ENCODE measurements at places on chromosomes 13 and 19. TPM values are rescaled to one million over a fixed set of nuclear protein-coding genes. Genes with fewer than 3 reads are reported as not detected.
A peak's percentile ranks its signal among the peaks of the same experiment; 100 is the strongest.

Gene TTC9B
- not detected for total RNA-seq

Gene NKG7
- total RNA-seq: not detected

Gene GPC5
- total RNA-seq: 0.36 TPM

Gene CIRBP
- 300 TPM for total RNA-seq

Gene CLASRP
- total RNA-seq: 17.1 TPM

Gene LACC1
- 21.5 TPM for total RNA-seq

Gene CEACAM1
- total RNA-seq: not detected

DNA sequence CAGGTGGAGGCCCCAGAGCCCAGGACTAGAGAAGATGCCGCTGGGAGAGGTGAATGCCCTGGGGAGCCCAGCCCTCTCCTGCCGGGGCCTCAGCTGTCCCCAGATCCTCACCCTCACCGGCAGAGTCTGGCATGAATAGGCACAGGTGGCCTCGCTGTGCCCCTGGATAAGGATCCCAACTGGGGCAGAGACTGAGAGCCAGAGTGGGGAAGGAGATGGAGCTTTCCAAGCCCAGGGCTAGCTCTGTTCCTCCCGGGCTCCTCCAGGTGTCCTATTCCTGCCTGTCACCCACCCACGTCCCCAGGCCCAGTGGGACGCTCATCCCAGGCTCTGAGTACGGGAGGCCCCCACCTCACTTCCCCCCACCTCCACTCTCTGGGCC, 16.5 kb downstream of the PRR36 start:
- peak; percentile 78 for DNase-seq

DNA sequence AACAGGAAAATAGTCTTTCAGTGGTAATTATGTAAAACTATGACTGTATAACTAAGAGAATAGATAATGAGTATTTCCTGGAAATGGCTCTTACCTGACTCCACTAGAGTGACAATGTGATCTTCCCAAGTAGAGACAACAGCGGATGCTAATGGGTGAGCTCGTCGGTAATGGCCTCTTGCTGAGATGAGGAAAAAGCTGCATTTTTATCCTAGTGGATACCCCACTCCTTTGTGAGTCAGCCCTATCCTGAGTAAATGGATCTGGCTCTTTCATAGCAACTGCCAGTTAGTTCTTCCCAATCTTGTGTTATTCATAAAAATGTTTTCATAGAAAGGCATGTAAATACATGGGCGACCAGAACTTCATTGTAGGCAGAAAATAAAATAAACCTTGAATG, 299.5 kb downstream of the NALCN start:
- DNase-seq: no peak

- DNase-seq: no peak
These were observed 160.4 kb downstream of the PCDH20 start for GRCh38 chr13:61255040-61255796.

DNA sequence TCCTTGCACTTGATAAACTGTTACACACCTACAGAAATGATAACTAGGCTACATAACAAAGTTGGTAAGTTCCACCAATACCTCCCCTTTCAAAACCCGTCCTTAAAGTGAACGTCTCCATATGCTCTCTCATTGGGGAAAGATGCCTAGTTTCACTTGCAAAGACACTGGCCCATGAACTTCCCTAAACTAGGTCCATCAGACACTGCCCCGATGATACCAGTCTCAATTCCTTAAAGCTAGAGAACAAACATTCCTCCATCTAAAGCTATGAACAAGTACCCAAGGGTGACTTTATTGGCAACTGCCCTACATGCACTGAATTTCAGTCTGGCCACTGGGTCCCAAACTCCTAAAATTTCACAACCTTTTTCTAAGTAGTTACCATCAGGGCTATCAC, 39.9 kb downstream of the FOXO1 start:
- DNase-seq: no peak

GRCh38 chr19:1455336-1456120, 5.6 kb downstream of the APC2 start:
- DNase-seq: peak; percentile 98

GRCh38 chr13:43981091-43981490, 101.4 kb downstream of the LACC1 start:
- DNase-seq: no peak

DNA sequence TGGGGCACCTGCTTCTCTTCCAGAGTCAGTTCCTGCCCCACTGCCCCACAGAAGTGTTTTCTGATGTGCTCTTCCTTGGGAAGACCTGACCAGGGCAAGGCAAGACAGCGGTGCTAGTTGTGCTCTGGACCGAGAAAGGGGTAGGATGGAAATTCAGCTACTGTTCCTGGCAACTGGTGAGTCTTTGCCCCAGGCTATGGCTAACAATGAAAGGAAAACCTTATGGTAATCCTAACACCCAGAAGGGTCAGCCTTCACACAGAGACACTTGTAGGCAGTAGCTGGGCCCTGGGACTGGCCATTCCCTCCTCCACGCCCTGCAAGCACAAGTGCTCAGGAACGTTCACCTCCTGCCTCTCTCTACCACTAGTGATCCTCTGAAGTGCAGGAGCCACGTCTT, 9.6 kb upstream of the CYSLTR2 start:
- DNase-seq: peak; percentile 46

- DNase-seq: no peak
These were observed 13.3 kb downstream of the IFT88 start for GRCh38 chr13:20580257-20580656.

- no peak for DNase-seq
These were observed 33.7 kb upstream of the ZSCAN5A start for GRCh38 chr19:56348289-56348877.

DNA sequence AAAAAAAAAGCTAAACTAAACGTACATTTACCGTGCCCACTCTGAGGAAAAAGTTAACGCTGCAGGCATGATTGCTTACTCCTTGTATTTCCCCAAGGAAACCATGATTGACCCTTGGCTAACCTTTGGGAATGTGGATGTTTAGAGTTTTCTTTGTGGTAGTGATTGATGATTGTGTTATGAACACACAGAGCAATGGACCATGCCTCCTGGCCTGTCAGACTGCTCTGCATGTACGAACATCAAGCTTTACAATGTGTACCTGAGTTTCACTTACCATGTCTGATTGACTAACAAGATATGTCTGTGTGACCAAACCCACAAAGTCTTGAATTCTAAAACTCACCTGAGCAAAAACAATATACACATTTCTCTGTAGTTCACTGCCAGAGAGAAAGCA, 35.1 kb downstream of the MYCBP2 start:
- no peak for DNase-seq

DNA sequence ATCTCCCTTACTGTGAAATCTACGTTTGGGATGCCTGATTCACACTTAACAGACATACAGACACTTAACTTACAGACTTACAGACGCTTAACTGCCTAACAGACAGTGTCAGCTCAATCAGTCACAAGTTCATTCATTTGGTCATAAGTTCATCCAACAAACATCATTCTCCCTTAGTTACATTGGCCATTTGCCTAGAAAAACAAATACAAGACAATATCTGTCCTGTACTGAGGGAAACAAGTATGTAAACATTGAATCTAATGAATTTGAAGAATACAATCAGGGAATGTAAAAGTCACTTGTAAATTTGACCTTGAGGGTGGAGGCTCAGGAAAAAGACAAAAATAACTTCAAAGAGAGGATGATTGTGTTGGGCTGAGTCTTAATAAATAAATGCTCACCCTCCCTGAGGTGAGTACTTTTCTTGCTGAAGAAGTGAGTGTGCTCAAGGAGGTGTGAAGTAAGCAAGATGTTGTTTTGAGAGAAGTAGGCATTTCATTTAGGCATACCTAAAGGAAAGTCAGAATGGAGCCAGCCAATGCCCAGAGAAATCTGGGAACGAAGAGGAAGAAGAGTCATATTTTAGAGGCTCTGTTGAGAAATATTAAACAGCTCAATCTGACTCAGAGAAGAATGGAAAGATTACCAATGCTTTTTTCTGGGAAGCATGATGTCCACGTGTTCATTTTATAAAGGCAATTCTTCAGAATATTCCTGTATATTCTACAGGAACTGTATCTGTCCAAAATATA, 958.4 kb upstream of the SLC10A2 start:
- DNase-seq: no peak

- DNase-seq: no peak
These were observed 6.0 kb upstream of the BSG start for GRCh38 chr19:566403-566802.

- DNase-seq: no peak
These were observed 164.3 kb upstream of the TUBA3C start for GRCh38 chr13:19345916-19346422.

GRCh38 chr13:85497652-85498051, 301.6 kb downstream of the SLITRK6 start:
- DNase-seq: no peak

- peak; percentile 10 for DNase-seq
These were observed 2.3 kb upstream of the ZNF347 start for GRCh38 chr19:53161123-53161522.

GRCh38 chr19:41064974-41065569, 23.2 kb upstream of the CYP2A13 start:
- DNase-seq: no peak

- no peak for DNase-seq
These were observed 2.0 kb downstream of the AKT1S1 start for GRCh38 chr19:49875177-49875576.

- no peak for DNase-seq
These were observed 260.4 kb upstream of the MIR17HG start for GRCh38 chr13:91086936-91087716.

GRCh38 chr19:4504891-4505569, 13.3 kb downstream of the PLIN4 start:
- no peak for DNase-seq

DNA sequence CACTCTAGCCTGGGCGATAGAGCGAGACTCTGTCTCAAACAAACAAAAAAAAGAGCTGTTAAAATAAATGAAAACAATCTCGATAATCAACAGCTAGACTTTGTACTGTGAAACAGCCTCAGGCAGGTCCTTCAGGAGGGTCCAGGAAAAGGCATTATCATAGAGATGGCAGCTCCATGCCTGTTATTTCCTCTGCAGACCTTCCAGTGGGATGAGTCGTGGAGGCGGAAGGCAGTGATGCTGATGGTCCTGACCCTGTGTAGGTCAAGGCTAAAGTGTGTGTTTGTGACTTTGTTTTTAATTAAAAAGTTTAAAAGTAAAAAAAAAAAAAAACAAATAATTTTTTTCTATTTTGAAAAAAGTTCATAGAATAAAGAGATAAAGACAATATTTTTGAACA, 117.4 kb downstream of the TNFRSF19 start:
- no peak for DNase-seq

GRCh38 chr19:40283414-40284250, 1.5 kb downstream of the AKT2 start:
- peak; percentile 74 for DNase-seq

- no peak for DNase-seq
These were observed 123.6 kb downstream of the COL4A2 start for GRCh38 chr13:110430391-110431336.

- DNase-seq: no peak
These were observed 16.1 kb downstream of the ZNF536 start for GRCh38 chr19:30388327-30388726.
